ENCODE measurements at places on chromosomes 3 and 15.
A peak's percentile ranks its signal among the peaks of the same experiment; 100 is the strongest.

DNA sequence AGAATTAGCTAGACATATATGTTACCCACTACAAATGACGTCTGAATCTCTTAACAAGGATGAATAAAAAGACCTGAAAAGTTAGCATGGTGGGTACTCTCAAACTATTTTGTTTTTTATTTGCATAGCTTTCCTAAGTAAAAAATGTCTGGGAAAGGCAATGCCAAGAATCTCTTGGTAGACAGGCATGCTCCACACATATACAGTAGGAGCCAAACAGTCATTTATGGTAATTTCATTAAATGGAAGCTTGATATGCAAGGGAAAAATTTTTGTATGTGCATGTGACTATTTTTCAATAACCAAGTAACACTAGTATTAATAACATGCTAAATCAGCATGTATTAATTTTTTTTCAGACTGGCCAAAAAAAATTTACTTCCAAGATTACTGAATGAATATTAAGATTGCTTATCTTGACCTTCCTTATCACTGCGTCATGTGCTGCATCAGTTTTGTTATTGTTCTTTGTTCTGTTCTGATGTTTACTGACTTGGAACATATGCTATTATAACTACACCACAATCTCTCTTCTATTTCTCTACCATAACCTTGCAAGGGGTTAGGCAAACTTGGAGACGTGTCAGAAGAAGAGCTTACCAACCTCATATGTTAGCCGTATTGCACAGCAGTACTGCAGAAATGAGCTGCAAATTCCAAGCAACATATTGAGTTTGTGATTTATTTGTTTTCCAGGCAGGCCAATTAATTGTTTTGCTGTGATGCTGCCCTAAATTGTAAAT lies 255.3 kb downstream of the RBMS3 start:
- DNase-seq: no peak

- DNase-seq: no peak
Measured at GRCh38 chr3:99439892-99440291, 198.5 kb upstream of the COL8A1 start.

- no peak for DNase-seq
Measured at GRCh38 chr15:27679731-27680471, 419.2 kb downstream of the OCA2 start.

GRCh38 chr3:9169956-9170850 lies 79.2 kb downstream of the SRGAP3 start:
- peak; percentile 54 for DNase-seq

DNA sequence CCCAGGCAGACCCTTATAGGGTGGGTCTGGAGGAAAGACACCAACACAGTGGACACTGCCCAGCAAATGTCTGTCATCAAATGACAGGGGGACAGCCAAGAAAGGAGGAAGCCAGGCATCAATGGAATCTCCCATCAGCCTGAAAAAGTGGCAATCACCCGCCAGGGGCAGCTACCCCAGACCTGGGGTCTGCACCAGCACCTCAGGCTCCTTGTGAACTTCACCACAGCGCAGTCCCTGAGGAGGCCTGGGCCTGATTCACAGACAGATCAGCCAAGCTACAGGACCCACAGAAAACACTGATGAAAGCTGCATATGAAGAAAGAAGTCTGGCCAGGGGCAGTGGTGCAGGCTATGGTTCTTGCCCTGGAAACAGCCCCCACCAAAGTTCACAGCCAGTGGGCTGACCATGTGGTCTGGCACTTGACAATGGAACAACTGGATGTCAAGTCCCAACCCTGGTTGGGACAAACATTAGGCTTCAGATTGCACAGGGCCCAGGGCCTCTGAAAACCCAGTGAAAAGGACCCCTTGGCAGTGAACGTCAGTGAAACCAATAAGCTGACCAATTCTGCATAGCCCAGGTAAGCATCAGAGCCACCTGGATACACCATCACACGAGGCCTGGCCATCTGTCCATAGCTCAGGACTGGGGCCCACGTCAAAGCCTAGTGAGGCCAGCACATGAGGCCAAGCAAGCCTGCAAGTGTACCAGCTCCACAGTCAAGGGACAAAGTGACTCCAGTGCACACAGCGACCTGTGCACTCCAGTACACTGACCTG lies 29.1 kb downstream of the ALS2CL start:
- DNase-seq: no peak

DNA sequence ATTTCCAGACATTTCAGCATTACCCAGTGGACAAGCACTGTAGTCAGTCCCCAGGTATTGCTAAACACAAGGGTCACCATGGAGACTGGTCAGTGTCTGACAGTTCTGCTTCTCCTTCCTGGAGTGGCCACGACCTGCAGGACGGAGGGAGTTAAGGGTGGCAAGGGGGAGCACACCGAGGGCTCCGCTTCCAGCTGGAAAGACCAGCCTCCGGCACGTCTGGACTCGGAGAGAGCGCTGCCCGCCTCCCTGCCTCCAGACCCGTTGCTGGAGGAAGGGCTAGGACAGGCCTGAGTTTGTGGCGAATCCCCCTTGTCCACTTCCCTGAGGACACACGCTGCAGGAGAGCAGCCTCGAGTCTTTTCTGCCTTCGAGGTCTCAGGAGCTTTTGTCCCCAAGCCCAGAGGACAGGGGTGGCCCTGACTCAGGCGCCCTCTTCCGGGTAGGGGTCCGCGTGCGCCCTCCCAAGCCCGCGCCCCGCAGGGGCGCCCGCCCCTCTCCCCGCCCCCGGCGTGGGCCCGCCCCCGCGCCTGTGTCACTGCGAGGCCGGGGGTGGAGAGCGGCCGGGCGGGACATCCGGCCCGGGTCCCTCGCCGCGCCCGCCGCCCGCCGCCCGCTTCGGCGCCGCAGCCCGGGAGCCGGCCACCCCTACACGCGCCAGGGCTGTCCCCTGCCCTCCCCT lies at the start of gene CHST14:
Gene CHST14, plus strand, starts transcription at position 562 of the 682 bp plus-strand sequence. CDS start 230 bp downstream, outside the sequence.
- peak; percentile 51 for DNase-seq

DNA sequence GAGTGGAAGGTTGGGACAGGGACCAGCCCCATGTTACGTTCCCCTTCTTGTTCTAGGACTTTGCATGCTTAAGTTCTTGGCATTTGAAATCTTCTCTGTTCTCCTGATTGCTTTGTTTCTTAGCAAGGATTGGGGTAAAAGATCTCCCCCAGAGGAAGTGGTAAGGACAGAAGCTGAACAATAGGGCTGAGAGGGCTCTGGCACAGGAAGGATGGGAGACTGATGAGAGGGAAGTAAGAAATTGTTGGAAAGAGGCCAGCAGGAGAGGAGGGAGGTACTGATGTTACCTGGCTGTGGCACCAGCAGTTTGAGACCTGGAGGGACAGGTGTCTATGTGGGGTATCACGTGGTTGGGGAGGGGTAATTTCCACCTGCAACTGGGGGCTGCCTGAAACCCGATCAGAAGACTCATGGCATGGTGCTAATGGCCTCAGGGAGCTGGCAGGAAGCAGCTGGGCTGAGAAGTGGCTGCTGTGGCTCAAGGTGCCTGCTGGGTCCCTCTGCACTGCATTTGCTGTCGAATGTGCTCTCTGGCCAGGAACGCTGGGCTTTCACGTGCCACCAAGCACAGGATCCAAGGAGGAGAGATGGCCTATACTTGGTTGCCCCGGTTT lies 108.4 kb downstream of the LSM3 start:
- DNase-seq: no peak

GRCh38 chr3:179037351-179037750 lies 34.3 kb downstream of the ZMAT3 start:
- DNase-seq: peak; percentile 72

GRCh38 chr3:195571361-195571760 lies 12.4 kb downstream of the APOD start:
- DNase-seq: no peak

- DNase-seq: no peak
Measured at GRCh38 chr3:130758624-130759369, 12.2 kb upstream of the PIK3R4 start.

GRCh38 chr15:29632671-29633406 lies 189.4 kb downstream of the TJP1 start:
- no peak for DNase-seq

- DNase-seq: no peak
Measured at GRCh38 chr3:108494906-108495531, 15.4 kb downstream of the MYH15 start.

GRCh38 chr3:9399337-9399703 lies 1.9 kb downstream of the SETD5 start:
- no peak for DNase-seq

All from activated CD4-positive, alpha-beta T cell treated with anti-CD3 and anti-CD28 coated beads, Interleukin-2, amount 50 U/mL, for 16 hours (primary cell).